ENCODE measurements at places on chromosomes 3 and 15. TPM values are rescaled to one million over a fixed set of nuclear protein-coding genes. Genes with fewer than 3 reads are reported as not detected.

DNA sequence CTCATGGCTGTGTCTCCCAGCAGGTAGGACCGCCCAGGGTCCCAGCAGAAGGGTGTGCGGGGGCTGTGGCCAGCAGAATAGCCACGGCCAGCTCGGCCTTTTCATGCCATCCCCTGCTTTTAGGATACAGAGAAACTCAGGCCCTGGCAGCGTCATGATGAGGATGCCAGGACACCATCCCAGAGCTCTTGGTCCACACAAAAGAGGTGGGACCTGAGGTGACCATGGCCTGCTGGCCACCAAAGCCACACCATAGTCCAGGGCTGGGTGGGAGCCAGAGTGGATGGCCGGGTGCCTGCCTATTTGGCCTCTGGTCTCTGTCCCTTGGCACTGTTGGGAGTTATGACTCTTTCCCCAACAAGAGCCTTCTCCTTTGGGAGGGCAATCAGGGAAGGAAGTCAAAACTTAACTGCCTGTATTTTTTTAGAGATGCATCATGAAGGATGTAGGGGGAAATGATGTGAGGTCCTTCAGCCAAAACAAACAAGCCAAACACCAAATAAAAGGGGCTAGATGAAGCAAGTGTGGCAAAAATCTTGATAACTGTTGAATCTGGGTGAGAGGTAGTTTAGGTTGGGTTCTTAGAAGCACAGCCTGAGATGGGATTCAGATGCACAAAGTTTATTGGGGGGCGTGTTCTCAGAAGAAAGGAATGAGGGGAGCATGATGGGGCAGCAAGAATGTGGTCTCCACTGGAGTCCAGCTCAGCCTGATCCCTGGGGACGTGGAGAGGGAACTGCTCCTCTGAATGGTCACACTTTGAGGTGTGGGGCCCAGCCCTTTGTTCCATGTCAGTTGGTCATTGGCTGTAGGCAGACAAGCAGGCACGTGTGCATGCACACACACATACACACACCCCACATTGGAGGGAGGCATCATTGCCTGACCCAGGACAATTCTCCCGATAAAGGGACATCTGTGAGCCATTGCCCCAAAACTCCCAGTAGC lies 33.2 kb downstream of the SMAD6 start:
- DNase-seq, result no peak

DNA sequence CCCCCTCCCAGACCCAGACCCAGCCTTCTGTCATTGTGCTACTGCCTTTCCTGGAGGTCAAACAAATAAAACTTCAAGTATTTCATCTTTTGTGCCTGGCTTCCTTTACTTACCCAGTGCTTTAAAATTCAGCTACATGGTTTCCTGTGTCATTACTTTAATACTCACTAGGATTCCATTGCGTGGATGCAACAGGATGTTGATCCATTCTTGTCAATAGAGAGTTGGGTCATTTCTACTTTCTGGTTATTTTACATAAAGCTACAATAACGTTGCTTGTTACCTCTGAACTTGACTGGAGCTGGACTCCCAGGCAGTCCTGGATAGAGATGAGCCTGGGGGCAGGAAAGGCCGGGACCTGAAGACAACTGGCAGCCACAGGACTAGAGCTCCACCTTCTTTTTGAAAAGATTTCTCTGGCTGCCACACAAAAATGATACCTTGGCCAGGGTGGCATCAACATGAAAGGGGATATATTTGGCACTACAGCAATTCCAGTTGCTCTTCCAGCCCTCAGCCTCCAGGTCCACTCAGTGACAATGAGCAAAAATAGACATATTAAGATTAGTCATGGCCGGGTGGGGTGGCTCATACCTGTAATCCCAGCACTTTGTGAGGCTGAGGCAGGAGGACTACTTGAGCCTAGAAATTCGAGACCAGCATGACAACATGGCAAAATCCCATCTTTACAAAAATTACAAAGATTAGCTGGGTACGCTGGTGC lies 23.3 kb upstream of the HEG1 start:
- DNase-seq, result no peak

- no peak for DNase-seq
Observed at GRCh38 chr3:191770541-191770940, 309.6 kb downstream of the PYDC2 start.

GRCh38 chr3:63617391-63617790 lies 35.1 kb upstream of the SNTN start:
- DNase-seq, result no peak

GRCh38 chr3:128232376-128233178 lies 79.3 kb downstream of the EEFSEC start:
- no peak for DNase-seq

- DNase-seq, result no peak
Observed at GRCh38 chr3:52469001-52469400, 13.6 kb downstream of the NISCH start.

DNA sequence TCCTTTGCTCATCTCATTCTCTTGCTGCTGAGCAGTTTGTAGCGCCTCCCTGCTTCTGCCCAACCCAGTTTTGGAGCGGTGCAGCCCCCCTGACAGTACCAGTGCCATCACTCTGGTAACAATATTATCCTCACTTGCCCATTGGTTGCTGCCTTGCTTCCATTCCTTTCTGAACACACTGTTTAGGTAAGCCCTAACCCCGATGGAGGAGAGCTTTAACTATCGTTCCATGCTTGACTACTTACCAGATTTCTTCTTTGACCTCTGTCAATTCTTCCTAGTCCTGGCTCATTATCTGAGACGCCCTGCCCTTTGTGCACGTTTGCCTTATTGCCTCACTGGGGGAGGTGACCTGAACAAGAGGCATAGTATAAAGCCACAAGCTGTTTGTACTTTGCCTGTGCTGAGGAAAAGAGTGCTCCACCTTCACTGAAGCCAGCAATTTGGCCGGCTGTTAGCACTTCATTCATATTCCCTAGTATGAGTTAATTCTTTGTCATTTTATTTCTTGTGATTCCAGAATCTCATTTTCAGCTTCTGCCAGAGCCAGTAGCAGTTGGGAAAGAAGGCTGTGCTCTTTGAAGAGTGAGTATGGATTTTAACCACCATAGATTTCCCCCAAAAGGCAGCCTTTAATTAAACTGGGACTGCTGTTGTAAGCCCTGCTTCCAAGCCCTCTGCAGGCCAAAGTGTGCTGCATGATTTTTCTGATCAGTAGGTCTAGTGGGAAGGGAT lies 11.9 kb downstream of the ABHD6 start:
- DNase-seq, result no peak

DNA sequence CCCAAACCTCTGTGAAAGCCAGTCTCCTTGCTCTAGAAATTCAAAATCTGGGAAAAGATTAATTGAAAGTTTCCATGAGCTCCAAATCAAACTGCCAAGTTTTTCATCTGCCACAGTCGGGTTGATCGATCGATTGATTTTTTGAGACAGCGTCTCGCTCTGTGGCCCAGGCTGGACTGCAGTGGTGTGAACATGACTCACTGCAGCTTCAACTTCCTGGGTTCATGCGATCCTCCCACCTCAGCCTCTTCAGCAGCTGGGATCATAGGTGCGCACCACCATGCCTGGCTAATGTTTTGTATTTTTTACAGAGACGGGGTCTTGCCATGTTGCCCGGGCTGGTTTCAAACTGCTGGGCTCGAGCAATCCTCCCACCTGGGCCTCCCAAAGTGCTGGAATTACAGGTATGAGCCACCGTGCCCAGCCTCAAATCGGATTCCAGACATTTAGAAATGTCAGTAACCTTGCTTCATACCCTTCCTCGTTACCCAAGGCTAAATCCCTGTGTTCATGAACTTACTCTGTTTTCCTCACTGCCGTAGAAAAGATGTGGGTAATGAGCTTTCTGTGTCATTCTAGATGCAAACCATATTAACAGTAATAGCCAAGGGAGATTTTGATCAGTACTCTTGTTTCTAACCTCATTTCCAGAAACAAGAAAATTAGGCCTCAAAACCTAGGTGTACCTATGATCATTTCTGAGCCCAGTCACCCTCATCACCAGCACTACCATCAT lies 105.9 kb upstream of the AKAP13 start:
- DNase-seq, result no peak

GRCh38 chr3:183498634-183499033 lies 56.9 kb downstream of the KLHL6 start:
- no peak for DNase-seq

GRCh38 chr3:123843668-123844067 lies 40.5 kb downstream of the MYLK start:
- DNase-seq, result no peak

GRCh38 chr3:107525644-107526305 lies 3.0 kb downstream of the BBX start:
- DNase-seq, result no peak

- no peak for DNase-seq
Observed at GRCh38 chr15:26128611-26129140, 265.5 kb upstream of the ATP10A start.

DNA sequence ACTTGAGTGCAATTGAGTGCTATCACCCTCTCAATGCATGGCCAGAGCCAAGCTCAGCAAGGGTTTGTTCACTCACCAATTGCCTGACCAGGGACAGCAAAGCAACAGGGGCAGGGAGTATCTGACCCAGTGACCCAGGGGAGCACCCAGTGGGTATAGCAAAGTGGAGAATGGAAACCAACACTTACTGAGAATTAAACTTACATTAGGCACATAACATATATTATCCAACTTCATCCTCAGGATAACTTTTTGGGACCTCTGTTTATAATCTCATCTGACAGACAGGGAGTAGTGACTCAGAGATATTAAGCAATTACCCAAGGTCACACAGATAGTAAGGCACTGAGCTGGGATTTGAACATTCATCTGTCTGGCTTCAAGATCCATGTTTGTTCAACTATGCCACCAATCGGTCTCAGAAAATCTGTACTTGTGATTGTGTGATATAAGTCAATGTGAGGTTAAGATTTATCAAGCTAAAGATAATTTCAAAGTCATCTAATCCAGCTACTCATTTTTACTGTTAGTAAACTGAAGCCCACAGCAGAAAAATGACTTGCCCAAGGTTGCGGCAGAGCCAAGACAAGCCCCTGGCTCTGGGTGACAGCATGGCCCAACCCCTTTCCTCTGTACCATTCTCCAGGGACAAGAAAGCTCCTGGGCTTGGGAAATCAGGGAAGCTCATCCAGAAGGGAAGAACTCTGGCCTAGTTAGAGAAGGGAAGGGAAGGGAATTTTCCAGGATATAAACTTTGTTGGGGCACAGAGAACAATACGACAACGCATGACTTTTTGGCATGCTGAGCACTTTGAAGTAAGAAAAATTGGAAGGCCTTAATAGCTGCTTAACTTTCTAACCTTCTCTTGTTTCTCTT lies 138.0 kb upstream of the SMAD3 start:
- DNase-seq, result no peak

GRCh38 chr15:35616498-35617271 lies 70.7 kb upstream of the DPH6 start:
- DNase-seq, result no peak

GRCh38 chr3:70182166-70182565 lies 130.3 kb downstream of the MDFIC2 start:
- no peak for DNase-seq

- DNase-seq, result no peak
Observed at GRCh38 chr15:34620814-34621213, 37.4 kb upstream of the GOLGA8B start.

GRCh38 chr3:157607826-157608405 lies 104.7 kb upstream of the VEPH1 start:
- no peak for DNase-seq

- no peak for DNase-seq
Observed at GRCh38 chr3:34884007-34884406, 755.3 kb upstream of the ARPP21 start.

- no peak for DNase-seq
Observed at GRCh38 chr3:164479978-164480377, 598.3 kb downstream of the SI start.

DNA sequence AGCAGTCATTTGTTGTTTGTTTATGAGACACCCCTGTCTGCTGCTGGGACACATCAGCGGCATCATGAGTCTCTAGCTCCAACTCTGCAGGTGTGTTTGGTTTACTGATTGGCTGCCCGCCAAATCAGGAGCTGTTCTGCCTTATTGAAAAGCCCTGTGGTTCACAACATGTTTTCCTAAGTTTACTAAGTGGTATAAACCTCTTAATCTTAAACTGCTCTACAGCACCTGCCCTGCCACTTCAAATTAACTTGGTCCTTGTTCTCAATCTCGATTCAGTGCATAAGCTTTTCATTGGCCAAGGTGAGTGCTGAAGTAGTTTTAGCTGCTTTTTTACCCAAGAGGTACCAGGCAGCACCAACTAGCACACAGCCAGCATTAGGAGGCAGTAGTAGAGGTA lies 77.8 kb upstream of the WDR72 start:
- DNase-seq, result no peak

The FBXW12 gene
- not detected for total RNA-seq

The NR2E3 gene
- total RNA-seq, result not detected

The IL17RD gene
- total RNA-seq, result 0.09 TPM

The KNG1 gene
- total RNA-seq, result 0.22 TPM

The RASGRP1 gene
- total RNA-seq, result 131 TPM

The SOX14 gene
- not detected for total RNA-seq

The SERPINI2 gene
- total RNA-seq, result 0.13 TPM

The CPLX3 gene
- 0.50 TPM for total RNA-seq

The CEP19 gene
- 6.4 TPM for total RNA-seq

The GYG1 gene
- 25.7 TPM for total RNA-seq

The PIERCE2 gene
- not detected for total RNA-seq
